ENCODE measurements at places on chromosomes 7 and 10. TPM values are rescaled to one million over a fixed set of nuclear protein-coding genes. Genes with fewer than 3 reads are reported as not detected.

DNA sequence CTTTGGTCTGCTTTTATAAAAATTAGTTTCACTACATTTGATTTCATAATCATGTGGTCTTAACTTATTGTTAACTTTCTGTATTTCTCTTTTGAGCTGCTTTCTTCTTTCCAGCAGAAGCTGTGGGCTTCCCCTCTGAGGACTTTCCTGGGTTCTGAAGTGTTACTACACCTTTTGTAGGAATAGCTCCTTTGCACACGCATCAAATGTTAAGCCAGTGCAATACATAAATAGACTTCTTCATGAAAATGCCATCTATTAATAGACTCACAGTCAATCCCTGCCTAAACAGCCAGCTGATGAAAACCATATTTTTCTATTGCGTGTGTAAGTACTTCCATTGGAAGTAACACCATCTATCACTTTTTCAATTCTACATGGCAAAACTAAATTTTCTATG, 1.5 kb downstream of the ABCB4 start:
- peak overlapping the region; percentile 85 for H3K27ac ChIP-seq
- peak overlapping the region; percentile 62 for H3K4me3 ChIP-seq
- H3K27me3 ChIP-seq, result no peaks in the 10 kb centered on the region
- DNase-seq, result no peak

The ZNF804B gene
- not detected for total RNA-seq

DNA sequence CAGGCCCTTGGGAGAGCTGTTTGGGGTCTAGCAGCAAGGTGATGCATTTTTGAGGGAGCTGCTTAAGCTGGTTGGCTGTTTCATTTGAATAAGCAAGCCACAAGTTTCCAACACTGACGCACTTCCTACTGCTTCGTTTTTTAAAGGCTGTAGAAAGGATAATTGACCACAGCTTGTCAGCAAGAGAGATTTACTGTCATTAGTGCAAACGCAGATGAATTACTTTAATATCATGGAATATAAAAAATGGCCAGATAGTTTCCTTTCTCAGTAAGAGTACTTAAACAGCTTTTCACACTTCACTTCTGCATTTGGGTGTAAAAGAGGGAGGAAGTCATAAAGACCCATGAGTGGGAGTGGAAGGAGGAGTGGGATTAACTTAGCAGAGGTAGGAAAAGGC, 61.5 kb downstream of the FZD1 start:
- H3K4me1 ChIP-seq, result peaks cover 4% of the 10 kb centered on the region
- H3K36me3 ChIP-seq, result no peaks in the 10 kb centered on the region
- H3K27me3 ChIP-seq, result no peaks in the 10 kb centered on the region

The PROSER2 gene
- 0.34 TPM for total RNA-seq

- no peak for DNase-seq
- no peak overlapping the region for H3K27ac ChIP-seq
- no peaks in the 10 kb centered on the region for H3K4me1 ChIP-seq
- H3K27me3 ChIP-seq, result no peaks in the 10 kb centered on the region
- no peaks in the 10 kb centered on the region for H3K36me3 ChIP-seq
- H3K4me3 ChIP-seq, result no peak overlapping the region
Observed at GRCh38 chr10:74775099-74775498, 51.3 kb upstream of the KAT6B start.

GRCh38 chr10:117418121-117418520, 42.9 kb upstream of the PDZD8 start:
- no peak overlapping the region for H3K4me3 ChIP-seq
- no peaks in the 10 kb centered on the region for H3K27me3 ChIP-seq
- H3K27ac ChIP-seq, result no peak overlapping the region
- no peaks in the 10 kb centered on the region for H3K4me1 ChIP-seq
- no peaks in the 10 kb centered on the region for H3K36me3 ChIP-seq
- DNase-seq, result no peak

DNA sequence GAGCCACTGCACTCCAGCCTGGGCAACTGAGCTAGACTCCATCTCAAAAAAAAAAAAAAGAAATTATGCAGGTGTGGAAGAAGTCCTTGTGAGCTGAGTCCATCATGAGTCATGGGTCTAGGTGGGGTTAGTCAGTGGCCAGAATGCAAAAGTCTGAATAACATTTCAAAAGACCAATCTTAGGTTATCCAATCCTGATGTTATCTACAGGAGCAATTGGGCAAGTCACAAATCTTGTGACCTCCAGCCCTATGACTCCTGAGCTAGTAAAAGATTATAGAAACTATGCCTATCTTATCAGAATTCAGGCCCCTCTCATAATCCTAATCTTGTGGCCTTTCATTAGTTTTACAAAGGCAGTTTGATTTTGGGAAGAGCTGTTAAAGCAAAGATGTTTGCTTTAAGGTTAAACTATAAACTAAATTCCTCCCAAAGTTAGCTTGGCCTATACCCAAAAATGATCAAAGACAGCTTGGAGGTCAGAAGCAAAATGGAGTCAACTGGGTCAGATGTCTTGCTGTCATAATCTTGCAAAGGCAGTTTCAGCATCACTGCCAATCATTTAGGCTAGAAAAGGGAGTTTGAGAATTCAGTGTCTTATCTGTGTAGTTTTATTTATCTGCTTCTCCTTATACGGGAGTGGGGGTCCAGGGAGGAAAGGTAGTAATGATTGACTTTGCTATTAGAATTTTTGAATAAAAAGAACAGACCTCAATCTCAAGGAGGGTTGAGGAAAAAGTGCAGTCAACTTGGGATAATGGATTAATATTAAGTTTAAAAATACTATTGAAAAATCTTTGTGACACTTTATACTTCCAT, 71.2 kb upstream of the TRIM24 start:
- H3K27ac ChIP-seq, result no peak overlapping the region
- H3K27me3 ChIP-seq, result no peaks in the 10 kb centered on the region
- H3K36me3 ChIP-seq, result no peaks in the 10 kb centered on the region
- no peak for DNase-seq
- no peak overlapping the region for H3K4me3 ChIP-seq
- H3K4me1 ChIP-seq, result no peaks in the 10 kb centered on the region

The FGL2 gene
- total RNA-seq, result 6.8 TPM

The IKZF1 gene
- total RNA-seq, result 0.88 TPM

The ADAM12 gene
- 6.9 TPM for total RNA-seq

DNA sequence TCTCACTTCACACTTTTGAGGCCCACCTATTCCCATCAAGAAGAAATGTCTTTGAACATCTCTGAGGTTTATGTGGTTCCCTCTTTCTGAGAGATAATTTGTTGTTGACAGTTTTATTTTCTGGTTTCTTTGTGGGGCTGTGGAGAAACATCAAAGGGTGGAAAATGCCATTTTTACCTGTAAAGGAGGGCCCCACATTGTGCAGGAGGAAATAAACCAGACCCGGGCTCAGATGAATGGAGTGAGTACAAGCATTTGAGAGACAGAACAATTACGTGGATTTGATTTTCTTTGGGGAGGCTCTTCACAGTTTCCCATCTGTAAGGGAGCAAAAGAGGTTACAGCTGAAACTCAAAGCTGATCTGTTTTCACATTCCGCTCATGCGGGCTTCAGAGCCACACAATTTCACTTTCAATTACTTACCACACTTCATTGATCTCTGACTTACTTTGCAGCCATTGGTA, 29.8 kb downstream of the ITPRIP start:
- peaks cover 74% of the 10 kb centered on the region for H3K4me1 ChIP-seq
- H3K27me3 ChIP-seq, result no peaks in the 10 kb centered on the region
- H3K4me3 ChIP-seq, result no peak overlapping the region
- no peak for DNase-seq
- H3K27ac ChIP-seq, result peak overlapping the region; percentile 86

DNA sequence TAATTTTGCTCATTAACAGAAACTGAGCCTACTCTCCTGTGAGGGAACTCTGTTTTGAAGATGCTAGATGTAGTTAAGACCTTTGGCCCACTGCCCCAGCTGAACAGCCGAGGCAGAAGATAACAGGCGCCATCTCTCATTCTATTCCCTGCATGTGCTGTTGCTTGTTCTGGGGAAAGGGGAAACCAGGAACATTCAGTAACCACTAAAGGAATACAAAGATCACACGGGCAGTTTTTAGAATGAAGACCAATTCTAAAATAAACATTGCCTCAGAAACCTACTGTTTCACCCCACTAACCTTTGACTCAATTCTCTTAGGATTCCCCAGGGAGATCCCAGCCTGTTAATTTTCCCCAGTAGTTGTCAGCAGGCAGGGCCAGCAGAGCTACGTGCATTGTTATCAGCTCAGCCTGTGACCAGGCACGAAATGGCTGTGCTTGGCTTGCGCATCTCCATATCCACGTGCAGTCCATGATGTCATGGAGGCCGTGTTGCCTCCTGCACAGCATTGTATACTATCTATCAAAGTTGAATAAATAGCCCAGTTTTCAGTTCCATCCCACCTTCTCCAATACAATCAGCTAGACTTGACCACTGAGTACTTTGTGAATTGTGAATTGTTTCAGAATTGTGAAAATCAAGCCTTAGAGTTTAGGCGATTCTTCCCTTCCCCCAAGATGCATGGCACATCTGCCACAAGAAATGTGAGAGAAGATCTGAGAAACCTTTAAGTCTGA, 36.0 kb downstream of the ANK3 start:
- peaks cover 27% of the 10 kb centered on the region for H3K4me1 ChIP-seq
- H3K36me3 ChIP-seq, result no peaks in the 10 kb centered on the region
- no peak overlapping the region for H3K4me3 ChIP-seq
- H3K27ac ChIP-seq, result peak overlapping the region; percentile 10
- DNase-seq, result peak; percentile 16
- no peaks in the 10 kb centered on the region for H3K27me3 ChIP-seq

DNA sequence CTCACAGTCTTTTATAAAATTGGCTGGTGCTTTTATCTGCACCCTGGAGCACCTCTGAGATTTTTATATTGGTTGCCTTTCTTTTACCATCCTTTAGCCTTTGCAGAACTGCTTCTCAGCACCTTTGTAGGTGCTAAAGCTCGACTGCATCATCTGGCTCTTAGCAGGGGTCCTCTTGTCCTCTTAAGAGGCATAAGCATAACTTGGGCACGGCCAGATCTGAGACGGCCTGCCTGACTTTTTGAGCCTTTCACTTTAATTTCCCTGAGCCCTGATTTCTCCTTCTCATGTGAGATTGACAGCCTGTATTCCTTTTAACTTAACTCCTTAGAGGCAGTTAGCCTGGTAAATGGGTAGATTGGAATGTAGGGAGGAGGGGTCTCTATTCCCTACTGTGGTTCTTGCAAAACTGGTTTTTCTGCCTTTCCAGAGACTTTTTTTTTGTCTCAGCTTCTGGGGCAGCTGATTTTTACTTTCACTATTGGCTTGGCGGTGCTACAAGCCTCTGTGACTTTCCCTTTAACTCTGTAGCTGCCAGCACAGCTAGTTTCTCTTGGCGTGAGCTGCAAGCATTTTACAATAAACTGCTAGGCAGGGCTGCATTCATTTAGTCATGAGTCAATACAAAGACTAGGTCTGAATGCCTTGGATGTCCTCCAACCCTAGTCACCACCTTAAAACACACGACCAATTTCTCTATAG, 24.0 kb downstream of the ZPBP start:
- peaks cover 16% of the 10 kb centered on the region for H3K4me1 ChIP-seq
- no peaks in the 10 kb centered on the region for H3K36me3 ChIP-seq
- no peaks in the 10 kb centered on the region for H3K27me3 ChIP-seq
- peak overlapping the region; percentile 46 for H3K27ac ChIP-seq
- no peak for DNase-seq

All from heart right ventricle (tissue), 16 donors.